ENCODE measurements at places on chromosomes 13 and 19. TPM values are rescaled to one million over a fixed set of nuclear protein-coding genes. Genes with fewer than 3 reads are reported as not detected.

Gene MAB21L1
- total RNA-seq: 0.08 TPM

Gene MAST1
- 0.88 TPM for total RNA-seq

Gene CDADC1
- 4.7 TPM for total RNA-seq

Gene PLIN5
- total RNA-seq: not detected
